ENCODE measurements at places on chromosomes 5 and 9.

DNA sequence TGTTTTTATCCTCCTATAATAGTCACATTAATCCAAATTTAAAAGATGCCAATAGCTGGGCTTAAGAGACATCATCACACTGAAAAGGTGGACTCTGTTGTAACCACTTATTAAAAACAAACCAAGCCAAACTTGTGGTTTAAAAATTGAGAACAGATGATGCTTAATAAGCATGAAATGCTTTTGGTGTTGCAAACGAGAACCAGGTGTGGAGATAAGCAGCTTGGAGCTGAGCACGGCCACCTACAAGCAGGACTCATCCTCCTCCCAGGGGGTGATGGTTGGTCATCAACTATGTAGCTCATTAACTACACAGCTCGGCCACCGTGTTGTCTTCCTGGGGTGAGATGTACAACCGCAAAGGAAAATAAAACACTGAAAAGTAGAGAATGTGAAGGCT, 154.4 kb downstream of the NPR3 start:
- peak; percentile 24 for DNase-seq

DNA sequence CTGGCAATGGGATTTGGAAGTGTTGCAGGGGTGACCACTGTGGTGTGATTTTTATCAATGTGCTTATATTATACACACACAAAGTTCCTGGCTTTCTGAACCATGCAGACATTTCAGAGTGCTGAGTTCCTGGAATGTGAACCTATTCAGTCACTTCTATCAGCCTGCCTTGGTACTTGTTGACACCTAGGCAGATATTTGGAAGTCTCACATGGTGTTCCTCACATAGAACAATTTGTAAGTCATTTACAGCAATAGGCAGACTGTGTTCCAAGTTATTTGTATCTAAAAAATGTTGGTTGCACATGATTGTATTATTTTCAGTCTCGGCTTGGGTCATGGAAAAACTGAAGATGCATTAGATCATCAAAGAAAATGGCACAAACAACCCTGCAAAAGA, 182.2 kb downstream of the SREK1 start:
- DNase-seq, result no peak

GRCh38 chr5:163809473-163809872, 304.1 kb downstream of the MAT2B start:
- no peak for DNase-seq

GRCh38 chr9:124163760-124164255, 93.9 kb upstream of the NEK6 start:
- no peak for DNase-seq

DNA sequence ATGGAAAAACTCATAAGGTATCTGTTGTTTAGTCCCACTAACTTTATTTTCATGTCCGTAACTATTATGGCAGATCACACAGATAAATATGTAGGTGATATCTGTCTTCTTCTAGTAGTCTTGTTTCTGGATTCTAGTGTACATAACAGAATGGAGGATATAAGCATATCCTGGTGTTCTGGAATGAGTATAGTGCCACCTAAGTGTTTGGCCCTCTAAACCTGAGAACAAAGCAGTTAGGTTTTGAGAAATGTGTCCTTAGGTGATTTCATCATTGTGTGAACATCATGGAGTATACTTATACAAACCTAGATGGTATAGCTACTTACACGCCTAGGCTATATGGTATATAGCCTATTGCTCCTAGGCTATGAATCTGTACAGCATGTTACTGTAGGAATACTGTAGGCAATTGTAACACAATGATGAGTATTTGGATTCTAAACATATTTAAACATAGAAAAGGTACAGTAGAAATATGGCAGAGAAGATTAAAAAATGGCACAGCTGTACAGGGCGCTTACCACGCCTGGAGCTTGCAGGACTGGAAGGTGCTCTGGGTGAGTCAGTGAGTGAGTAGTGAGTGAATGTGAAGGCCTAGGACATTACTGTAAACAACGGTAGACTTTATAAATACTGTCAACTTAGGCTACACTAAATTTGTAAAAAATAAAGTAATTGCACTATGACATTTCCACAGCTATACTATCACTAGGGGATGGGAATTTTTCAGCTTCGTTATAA, 150.3 kb upstream of the SLC24A2 start:
- DNase-seq, result no peak

DNA sequence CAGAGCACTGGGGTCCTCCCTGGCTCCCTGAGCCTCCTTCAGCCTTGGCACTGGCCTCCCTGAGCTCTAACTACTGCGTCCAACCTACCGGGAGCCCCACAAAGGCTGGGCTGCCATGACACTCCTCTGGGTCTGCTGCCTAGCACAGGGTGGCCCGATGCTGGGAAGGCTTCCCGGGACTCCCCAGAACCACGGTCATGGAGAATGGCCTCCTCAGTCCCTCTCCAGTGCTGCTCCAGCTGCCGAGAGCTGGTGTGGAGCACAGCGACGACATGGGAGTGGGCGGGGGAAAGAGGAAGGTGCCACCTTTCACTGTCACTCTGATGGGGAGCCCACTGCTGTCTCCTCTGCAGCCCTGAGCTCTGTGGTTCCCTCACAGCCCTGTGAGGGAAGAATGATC, 61.5 kb upstream of the RNF130 start:
- DNase-seq, result no peak

- peak; percentile 24 for DNase-seq
Observed at GRCh38 chr5:96125231-96125891, 163.7 kb upstream of the ELL2 start.

- peak; percentile 84 for DNase-seq
Observed at GRCh38 chr5:72452515-72453245, 54.5 kb downstream of the ZNF366 start.

GRCh38 chr5:157778121-157778805, 34.8 kb downstream of the LSM11 start:
- DNase-seq, result peak; percentile 6

- no peak for DNase-seq
Observed at GRCh38 chr5:133343196-133343595, 269.1 kb downstream of the FSTL4 start.

- no peak for DNase-seq
Observed at GRCh38 chr9:109591691-109592090, 93.6 kb upstream of the PTPN3 start.

- no peak for DNase-seq
Observed at GRCh38 chr5:95959051-95959887, 2.4 kb downstream of the ELL2 start.

GRCh38 chr9:117258184-117258866, 156.5 kb downstream of the ASTN2 start:
- DNase-seq, result no peak

DNA sequence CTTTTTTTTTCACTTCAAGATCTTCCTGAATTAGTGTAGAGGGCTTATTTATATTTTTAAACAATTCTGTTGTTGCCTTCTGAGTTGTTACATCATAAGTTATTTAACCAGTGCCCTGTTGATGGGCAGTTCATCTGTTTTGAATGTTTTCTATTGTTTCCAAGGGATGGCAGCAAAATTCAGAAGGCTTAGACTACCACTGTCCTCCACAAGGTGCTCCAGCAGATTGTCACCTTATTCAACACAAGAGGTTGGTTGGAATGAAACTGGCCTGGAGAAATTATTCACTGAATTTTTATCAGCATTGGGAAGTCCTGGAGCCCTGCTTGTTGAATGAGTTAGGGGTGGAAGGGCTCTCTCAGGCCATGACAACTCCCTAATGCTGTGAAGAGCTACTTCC, 1.3 kb upstream of the KLHL9 start:
- DNase-seq, result no peak

DNA sequence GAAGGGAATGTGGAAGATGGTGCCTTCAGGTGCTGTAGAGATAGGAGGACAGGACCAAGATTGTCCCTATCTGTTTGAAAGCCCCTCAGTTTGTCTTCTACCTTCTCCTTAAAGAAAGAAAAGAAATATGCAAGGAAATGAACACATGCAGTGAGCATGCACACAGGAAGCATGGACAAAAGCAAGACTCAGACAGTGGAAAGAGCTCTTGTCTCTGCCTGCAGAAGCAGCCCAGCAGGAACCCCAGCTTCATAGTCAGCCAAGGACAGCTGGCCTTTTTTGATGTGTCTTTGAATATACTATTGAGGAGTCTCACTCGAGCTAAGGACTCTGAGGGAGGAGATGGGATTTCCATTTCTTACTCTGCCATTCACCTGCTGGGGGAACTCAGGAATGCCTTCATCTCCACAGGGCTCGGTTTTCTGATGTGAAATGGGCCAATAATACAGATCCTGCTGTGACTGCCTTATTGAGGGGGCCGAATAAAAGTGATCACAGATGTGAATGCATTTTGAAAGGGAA, 132.5 kb upstream of the ADRA1B start:
- DNase-seq, result no peak

- peak; percentile 41 for DNase-seq
Observed at GRCh38 chr9:114033397-114034103, 44.5 kb downstream of the AMBP start.

DNA sequence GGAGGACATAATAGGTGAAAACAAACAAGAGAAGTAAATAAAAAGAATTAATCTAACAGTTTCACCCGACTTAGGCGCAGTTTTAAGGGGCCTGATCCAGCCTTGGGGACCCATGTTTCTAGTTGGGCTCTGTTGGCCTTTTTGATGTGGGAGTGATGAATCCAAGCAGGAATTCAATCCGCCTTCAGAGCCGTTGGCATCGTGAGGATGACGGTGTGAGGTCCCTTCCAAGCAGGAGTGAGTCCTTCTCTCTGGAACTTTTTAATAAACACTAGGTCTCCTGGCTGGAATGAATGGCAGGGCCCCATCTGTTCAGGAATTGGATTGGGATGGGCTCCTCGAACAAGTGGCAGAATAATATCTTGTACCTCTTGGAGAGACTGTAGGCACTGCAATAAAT, 22.3 kb upstream of the RHOBTB3 start:
- DNase-seq, result no peak

- DNase-seq, result no peak
Observed at GRCh38 chr9:89482056-89482851, 15.7 kb downstream of the SEMA4D start.

DNA sequence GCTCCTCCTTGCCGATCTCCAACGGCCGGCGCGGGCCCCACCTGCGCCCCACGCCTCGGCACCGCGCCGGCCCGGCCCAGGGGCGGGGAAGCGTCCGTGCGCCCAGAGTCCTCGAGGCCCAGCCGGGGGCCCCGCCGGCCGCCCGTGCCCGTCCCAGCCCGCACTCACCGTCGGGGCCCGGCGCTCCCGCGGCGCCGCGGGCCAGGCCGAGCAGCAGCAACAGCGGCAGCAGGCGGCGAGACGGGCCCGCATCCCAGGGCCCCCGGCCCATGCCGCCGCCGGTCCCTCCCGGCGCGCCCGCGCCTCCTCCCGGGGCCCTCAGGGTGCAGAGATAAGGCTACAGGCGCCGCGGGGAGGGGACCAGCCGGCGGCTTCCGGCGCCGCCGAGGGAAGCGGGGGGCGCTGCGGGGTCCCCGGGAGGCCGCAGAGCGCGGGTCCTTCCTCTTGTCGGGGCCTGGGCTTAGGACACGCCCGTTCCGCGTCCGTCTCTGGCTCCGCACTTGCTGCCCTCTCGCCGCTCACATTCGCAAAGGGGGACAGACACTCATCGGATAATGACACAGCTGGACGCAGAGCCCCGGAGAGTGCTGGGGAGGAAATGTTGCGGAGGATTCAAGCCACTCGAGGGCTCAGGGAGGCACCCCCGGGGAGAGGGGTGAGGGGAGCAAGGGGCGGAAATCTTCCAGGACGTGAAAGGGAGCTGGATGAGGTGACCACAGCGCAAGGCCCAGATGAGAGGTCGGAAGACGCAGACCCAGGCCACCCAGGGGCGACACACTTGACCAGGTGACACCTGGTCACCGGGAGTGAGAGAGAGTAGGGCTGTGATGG, at the start of gene SUSD1:
Gene SUSD1, minus strand, starts transcription at position 333 of the 831 bp plus-strand sequence. Its CDS starts 62 bp downstream, at position 271.
- DNase-seq, result peak; percentile 69

GRCh38 chr9:15525958-15526357, 15.2 kb upstream of the PSIP1 start:
- no peak for DNase-seq

- no peak for DNase-seq
Observed at GRCh38 chr9:136241542-136241941, 4.1 kb downstream of the QSOX2 start.
